ENCODE measurements at places on chromosomes 7 and 10.

DNA sequence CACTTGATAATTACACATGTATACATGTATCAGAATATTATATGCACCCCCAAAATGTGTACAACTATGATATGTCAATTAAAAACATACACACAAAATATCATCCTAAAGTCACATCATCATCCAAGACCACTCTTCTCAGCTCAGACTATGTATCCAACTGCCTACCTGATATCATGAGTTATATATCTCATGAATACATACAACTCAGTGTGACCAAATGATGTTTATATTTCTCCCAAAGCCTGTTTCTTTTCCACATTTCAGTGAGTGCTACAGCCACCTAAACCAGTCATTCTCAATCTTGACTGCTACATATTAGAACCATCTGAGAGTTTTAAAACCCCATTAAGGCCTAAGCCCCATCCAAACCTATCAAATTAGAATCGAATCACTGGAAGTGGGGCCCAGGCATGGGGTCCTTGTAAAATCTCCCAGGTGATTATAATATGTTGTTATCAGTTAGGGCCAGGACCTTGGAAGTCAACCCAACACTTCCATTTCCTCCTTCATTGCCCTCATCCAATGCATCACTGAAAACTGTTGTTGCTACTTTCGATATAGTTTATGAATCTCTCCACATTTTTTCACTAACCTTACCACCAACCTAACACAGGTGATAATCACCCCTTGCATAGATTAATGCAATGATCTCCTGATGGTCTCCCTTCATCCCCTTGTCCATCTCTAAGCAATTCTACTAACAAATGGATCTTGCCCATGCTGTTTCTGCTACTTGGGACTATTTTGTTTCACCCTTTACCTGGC, 53.8 kb upstream of the ITGB8 start:
- no peak for DNase-seq

- no peak for DNase-seq
These were observed 7.1 kb downstream of the CAMK2G start for GRCh38 chr10:73867126-73867807.

DNA sequence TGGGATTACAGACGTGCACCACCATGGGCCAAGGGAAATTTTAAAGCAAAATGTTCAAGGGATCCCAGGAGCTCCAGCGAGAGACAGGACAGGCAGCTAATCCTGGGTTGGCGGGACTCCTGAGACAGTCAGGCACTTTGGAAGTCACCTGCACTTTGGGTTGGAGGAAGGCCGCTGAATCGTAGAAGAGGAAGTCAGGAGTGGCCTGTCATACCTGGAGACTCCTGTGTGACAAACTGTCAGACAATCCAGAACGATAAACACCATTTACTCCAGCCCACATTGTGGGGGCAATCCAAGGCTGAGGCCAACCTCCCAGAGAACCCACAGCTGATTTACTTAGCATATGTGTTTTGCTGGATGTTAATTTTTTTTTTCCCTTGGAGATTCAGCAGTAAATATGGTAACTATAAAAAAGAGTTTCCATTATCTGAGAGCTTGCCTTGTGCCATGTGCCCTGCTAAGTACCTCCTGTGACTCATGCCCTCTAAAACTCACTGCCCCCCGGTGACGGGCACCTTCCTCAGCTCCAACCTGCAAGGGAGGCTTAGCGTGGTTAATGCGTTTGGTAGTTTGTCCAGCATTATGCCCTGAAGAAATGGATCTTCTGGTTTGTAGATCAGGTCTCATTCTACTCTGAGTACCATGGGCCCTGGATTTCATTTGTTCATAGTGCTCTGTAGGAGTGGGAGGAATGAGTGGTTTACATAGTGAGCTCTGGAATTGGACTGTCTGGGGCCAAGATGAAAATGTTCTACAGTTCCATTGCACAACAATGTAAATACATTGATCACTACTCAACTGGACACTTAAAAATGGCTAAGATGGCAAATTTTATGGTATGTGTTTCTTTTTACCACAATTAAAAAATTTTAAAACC, 50.9 kb downstream of the ICA1 start:
- no peak for DNase-seq

- no peak for DNase-seq
These were observed 2.0 kb upstream of the KIF11 start for GRCh38 chr10:92590623-92591549.

DNA sequence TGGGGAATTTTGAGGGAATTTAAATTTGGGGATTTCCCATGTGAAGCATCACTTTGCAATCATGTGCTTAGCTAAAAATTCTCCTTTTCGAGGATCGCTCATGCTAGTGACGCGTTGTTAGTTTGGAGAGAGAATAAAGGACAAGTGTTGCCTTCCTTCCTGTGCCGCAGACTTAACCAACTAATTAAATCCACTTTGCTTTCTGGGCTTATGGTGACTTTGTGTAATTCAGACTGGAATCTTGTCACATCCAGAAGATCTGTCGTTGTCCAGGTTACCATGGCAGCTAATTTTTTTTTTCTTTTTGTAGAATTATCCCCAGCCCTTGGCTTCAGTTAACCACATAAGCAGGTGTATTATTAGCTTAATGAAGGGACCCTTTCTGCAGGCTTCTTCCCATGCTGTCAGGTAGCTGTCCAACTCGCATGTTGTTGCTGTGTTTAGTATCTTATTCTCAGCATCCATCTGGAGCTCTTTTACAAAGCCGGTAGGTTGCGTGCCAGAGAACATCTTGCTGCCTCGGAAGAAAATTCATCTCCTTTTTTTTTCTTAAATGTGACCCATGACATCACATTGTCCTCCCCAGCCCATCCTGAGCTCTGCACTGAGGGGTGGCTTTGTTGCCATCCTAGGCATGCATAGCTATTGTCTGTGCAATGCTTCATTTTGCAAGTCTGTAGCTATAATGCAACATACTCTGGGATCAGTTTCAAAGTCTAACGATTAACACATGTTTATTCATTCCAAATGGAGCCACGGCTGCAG, 47.2 kb upstream of the NRP1 start:
- DNase-seq: no peak

GRCh38 chr10:92789067-92789466, 59.3 kb upstream of the EXOC6 start:
- DNase-seq: no peak

Measured in KG1 (cell line).